ENCODE measurements at places on chromosomes 5 and 9.
A peak's percentile ranks its signal among the peaks of the same experiment; 100 is the strongest.

DNA sequence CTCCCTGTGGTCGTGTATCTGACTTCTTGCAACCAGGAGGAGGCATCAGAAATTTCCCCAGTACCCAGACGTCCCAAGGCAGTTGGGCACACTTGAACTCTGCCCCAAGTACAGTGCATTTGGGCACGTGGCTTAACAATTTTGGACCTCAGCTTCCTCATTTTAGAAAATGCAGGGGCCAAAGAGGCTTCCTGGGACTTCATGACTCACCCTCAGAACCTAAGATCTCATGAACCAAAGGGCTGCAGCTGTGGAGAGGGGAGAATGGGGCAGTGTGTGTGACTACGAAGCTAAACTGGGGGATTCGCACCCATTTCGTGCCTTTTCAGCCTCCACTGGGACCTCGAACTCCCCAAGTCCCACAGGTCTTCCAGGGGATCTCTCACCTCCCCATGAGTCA lies 59.2 kb downstream of the SYK start:
- no peak for DNase-seq

DNA sequence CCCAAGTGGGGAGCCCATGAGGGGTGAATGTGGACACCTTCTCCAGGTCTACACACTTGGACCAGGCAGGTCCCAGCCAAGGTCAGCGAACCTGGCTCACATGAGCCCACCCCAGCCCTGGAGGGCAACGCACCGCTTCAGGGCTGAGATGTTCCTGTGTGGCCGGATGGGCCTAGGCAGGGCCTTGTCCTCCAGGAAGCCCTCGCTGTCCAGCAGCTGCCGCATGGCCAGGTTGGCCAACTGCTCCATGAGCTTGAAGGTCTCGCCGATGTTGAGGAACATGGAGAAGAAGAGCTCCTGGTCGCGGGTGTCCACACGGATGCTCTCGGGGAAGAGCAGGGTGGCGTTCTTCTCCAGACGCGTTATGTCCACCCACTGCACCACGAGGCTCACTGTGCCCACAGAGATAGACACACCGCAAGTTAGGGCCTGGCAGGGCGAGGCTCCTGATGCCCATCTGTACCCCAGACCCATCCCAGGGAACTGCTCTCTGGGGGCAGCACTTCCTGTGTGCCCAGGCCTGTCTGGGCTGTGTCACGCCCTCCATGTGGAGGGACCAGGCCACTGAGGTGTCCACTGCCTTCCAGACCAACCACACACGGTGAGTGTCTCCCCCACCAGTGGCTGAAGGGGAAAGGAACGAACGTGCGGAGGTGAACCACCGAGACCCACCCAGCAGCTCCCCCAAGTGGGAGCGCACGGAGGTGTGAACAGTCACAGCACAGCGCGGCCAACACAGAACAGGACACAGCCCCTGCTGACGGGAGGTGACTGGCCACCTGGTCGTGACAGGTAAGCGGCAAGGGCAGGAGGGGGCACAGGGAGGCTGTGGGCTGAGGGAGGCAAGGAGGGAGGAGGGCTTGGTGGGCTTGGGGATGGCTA lies 14.4 kb downstream of the TBC1D9B start:
- no peak for DNase-seq

DNA sequence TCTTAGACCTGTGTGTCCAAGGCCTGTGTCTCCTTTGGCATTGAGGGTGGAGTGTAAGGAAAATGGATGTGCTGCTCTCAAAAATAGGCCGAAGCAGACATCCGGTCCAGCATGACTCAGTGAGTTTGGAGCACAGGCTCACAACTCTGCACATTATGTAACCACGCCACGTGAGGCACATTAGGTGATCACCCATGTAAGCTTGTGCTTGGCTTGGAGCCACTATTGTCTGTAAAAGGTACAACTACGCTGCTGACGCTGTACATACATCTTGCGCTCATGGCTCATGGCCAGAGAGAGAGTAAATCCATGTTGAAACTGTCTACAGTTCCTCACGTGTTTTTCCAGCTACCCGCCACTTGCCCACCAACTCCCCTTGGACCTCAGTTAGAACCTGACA lies 177.5 kb downstream of the PDE4D start:
- DNase-seq, result no peak

DNA sequence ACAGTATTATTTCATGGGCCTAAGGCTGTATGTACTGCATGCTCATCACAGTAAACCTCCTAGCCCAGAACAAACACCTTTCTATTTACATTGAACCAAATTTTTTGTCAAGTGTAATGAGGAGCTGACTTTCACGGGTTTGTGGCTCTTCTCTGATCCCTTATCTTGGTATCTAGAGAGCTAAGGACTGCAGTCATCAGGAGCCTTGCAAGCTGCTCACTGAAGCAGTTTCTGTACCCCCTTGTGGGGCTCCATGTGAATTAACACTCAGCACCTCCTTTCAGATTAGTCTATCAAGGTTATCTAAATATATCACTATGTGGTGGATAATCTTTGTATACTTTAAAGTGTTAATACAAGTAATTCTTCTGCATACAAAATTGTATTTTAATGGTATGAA lies 108.2 kb downstream of the AUH start:
- DNase-seq, result no peak

GRCh38 chr5:78858364-78858763 lies 126.7 kb downstream of the ARSB start:
- DNase-seq, result peak; percentile 6

Data from fibroblast of skin of back (primary cell).